IPS-NIHi11 (cell line): ENCODE measurements at places on chromosomes 7 and 10.

DNA sequence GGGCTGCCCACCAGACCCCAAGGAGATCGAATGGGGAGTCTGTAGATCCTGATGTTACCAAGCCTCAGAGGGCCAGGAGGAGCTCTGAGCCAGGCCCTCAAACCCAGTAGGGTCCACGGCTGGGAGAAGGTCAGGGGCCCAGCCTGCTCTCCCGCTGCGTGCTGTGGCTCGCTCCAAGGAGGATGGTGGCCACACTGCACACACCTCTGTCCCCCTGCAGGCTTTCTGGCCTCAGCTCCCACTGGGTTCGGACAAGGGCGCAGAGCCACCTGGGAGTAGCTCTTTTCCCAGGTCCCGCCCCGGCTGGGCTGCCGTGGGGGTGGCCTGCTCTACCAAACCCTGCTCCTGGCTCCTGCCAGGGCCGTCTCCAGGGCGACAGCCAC, 175.8 kb downstream of the ZNF248 start:
- DNase-seq = no peak

GRCh38 chr7:157521061-157521731, 184.4 kb downstream of the DNAJB6 start:
- no peak for DNase-seq

- no peak for DNase-seq
Observed at GRCh38 chr10:27815261-27815660, 69.6 kb upstream of the MKX start.

GRCh38 chr10:22988581-22989360, 60.9 kb downstream of the ARMC3 start:
- peak; percentile 55 for DNase-seq

DNA sequence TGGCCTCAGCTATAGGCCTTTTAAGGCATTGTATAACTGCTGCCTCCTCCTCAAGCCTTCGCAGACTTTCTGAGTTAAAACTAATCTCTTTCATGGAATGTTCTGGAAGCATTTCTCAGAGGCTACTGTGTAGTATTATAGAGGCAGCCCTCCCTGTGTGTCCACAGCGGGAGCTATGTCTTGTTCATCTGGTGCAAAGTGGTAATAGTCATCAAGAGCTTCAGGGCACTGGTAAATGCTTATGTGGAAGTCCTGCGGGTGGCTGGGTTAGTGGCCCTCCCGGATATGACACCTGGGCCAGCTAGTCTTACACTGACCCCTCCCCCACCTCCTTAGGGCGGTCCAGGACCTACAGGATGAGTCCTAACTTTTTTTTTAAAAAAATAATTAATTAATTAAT, 2.2 kb upstream of the ABHD11 start:
- DNase-seq = no peak

DNA sequence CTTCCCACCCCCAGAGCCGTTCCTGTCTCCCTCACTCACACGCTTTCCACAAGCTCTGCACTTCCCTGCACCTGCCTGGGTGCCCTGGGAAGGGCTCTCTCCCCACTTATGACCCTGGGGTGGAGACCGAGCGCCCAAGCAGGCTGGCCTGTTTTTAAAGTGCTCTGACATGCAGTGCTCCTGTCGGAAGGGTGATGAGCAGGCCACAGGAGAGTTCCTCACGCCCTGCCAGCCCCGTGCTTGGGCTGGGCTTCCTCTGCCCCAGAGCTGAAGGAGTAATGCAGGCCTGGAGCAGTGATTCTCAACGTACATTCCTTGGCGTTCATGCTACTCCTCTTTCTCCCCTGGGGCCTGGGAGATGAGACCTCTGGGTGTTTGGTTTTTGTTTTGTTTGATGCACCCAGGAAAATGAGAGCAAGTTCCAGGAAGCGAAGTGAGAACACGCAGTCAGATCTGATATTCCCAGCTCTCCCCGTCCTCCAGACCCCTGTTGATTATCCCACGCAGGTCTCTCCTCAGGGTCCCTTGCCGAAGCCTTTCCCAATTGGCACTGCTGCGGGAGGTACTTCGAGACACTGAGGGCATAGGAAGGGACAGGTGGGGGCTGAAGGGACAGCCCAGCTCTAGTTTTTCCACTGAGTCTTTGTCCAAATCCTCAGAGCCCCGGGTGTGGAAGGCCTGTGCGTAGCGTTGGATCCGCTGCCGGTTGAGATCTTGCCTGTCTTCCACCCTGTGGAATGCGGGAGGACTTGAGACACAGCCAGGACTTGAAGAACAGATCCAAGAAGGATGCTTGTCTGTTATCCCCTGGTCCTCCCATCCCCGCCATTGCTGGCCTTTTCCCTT, 14.1 kb downstream of the TRPV6 start:
- no peak for DNase-seq

DNA sequence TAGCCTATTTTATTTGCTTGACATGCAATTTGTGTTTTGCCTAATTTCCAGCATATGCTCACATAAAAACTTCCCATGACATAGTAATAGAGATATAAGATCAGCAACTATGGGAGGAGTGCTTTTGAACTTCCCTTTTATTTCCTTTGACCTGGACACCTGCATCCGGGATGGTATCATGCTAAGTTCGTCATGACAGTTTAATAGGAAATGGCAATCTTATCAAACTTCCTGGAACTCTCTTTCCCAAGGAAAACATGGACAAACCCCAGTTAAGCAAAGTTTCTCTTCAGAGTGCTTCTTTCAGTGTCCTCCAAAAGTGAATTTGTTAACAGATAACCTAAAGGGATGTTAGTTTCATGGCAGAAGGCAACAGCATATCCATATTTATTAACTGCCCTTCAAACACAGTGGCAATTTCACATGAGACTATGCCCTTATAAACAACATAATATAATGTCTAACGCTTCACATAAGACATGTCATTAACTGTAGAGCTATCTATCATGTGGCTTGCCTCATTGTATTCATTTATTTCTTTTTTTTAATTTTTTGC, 474.7 kb upstream of the SEMA3A start:
- DNase-seq = no peak

DNA sequence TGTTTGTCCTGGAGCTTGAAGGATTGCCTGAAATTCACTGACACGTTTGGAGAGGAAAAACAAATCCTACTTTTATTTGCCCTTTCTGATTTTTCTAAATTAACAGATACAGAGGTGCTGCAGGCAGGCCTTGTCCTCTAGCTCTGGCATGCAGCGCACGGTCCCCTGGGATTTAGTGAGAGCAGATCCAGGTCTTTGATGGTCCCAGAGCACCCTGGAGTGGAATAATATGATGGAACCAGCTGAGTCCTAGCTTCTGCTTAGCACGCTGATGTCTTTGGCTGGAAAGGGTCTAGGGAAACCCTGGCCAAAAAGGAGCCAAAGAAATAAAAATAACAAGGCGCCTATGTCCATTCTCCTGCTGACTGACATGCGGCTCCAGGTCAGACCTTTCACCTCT, 40.5 kb downstream of the C10orf120 start:
- DNase-seq = no peak

DNA sequence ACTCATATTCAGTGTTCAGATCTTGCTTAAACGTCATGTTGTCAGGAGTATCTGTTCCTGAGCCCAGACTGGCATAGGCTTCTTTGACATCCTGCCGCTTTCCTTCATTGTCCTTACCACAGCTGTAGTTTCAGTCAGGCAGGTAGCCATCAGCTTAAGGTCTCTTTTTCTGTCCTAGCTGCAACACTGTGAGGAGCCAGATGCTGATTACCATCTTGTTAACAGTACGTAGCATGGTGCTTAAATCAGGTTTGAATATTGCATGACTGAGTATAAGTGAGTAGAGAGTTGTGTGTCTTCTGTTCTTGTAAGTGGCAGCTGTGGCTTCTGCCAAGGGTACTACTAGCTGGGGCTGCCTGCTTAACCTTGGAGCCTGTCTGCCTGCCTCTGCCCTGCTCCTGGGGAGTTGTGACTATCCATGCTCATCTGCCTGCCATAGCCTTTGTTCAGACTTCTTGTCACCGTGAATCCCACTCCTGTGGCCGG, 92.6 kb downstream of the MAPK8 start:
- DNase-seq = no peak

DNA sequence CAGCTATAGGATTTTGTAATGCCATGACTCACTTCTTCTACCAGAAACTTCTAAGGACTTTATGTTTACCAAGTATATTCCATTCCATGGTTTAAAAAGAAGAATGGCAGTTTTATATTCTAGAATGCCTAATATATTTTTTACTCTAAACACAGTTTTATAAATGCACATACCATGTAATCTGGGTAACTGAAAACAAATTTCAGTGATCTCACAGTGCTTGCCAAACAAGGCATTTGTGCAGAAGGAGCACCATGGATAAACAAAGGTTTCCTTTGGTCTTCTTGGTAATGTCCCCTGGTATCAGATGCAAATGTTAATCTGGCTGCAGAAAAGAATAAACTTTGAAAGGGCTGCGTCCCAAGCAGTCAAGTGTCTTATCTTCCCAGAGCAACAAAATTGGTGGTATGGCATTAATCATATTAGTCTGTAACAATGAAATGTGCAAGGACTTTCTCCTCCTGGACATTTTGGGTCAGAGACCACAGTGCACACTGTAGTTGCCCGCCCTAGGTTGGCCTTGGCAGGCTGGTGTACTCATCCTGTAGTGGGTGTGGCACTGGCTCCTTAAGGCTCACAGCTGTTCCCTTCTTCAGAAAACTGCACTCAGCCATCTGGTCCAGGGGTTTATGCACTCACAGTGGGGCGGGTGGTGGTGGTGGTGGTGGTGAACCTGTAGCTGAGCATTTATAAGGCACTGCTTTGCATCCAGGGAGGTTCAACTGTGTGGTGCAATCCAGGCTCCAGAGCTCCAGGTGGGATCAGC, 56.7 kb downstream of the LAMB4 start:
- DNase-seq = no peak

- DNase-seq = no peak
Observed at GRCh38 chr10:89233033-89233432, 18.5 kb downstream of the LIPA start.

- no peak for DNase-seq
Observed at GRCh38 chr7:14761510-14762296, 140.8 kb downstream of the DGKB start.
